Spinal cord (tissue), 10 donors: ENCODE measurements at places on chromosomes 5 and 9. TPM values are rescaled to one million over a fixed set of nuclear protein-coding genes. Genes with fewer than 3 reads are reported as not detected.

Gene LRRTM2
- polyA plus RNA-seq: 20.5 TPM

Gene PTGDS
- polyA plus RNA-seq: 304 TPM

Gene PDZD2
- 33.1 TPM for polyA plus RNA-seq

Gene PCDHGA6
- 18.4 TPM for polyA plus RNA-seq

Gene TLX3
- 12.0 TPM for polyA plus RNA-seq

Gene DNAJC18
- polyA plus RNA-seq: 49.9 TPM

Gene KYAT1
- 20.5 TPM for polyA plus RNA-seq

Gene MCTP1
- polyA plus RNA-seq: 9.7 TPM

Gene COL5A1
- 79.4 TPM for polyA plus RNA-seq

Gene KIAA1191
- 181 TPM for polyA plus RNA-seq

Gene ACOT12
- polyA plus RNA-seq: 0.80 TPM

Gene JAKMIP2
- 45.7 TPM for polyA plus RNA-seq

Gene FBLL1
- 57.8 TPM for polyA plus RNA-seq

Gene SPATA31A5
- polyA plus RNA-seq: not detected

Gene LCN6
- not detected for polyA plus RNA-seq

Gene ZNF608
- polyA plus RNA-seq: 67.8 TPM

Gene GRIA1
- polyA plus RNA-seq: 48.8 TPM

Gene C9orf153
- polyA plus RNA-seq: 0.51 TPM

Gene CDH6
- polyA plus RNA-seq: 30.0 TPM

Gene LCN1
- polyA plus RNA-seq: not detected

Gene C9
- not detected for polyA plus RNA-seq
